Stimulated activated CD4-positive, alpha-beta T cell treated with anti-CD3 and anti-CD28 coated beads, Interleukin-2, amount 100 ng/mL, for 48 hours (primary cell): ENCODE measurements at places on chromosomes 1 and 21.

DNA sequence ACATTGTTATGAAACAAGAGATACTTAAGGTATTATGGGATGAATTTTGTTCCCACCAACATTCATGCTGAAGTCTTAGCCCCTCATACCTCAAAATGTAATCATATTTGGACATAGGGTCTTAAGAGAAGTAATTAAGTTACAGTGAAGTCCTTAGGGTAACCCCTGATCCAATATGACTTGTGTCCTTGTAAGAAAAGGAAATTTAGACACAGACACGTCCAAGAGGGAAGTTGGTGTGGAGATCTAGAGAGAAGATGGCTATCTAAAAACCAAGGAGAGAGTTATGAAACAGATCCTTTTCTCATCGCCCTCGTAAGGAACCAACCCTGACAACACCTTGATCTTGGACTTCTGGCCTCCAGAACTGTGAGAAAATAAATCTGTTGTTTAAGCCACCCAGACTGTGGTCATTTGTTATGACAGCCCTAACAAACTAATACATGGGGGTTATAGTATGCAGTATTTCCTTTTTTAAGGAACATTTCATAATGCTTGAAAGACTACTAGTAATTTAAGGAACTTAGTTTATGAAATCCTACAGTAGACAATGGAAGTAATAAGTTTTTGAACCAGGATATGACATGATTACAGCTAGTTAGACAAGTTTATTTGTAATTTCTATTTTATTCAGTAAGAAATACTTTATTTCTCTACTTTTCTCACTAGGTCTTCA is 875.5 kb upstream of the ADGRL2 start:
- no peak for DNase-seq

GRCh38 chr1:207848234-207848633 is 62.7 kb downstream of the CD34 start:
- no peak for DNase-seq

GRCh38 chr1:71222668-71223067 is 141.8 kb upstream of the ZRANB2 start:
- no peak for DNase-seq

- no peak for DNase-seq
Observed at GRCh38 chr1:61400131-61400770, 317.9 kb downstream of the NFIA start.

DNA sequence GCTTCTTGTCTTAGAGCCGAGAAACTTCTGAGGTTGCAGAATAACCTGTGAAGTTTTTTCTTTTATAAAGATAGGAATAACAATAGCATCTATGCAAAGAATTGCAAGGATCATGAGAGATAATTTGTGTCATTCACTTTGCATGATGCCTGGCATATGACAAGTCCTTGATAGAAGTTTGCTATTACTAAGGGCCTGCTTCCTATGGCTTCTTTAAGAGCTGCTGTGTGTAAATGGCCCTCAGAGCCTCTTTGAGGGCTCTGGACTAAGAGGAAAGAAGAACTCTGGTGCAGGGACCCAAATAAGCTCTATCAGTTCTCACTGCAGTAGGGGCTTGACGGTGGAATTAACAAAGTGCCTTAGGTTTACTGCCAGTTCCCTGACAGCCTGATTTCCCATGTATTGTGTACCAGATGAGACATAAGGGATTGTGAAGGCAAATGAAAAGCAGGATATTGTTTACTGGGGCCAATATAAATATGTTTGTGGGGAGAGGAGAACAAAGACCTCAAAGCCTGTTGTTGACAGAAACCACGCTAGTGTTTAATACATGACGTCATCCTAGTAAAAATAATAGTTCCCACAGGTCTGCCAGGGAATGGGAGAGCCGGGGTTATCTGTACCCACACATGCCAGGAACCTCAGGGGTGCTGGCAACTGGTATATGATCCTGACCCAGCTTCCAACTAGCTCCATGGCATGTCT is 131.2 kb upstream of the UBE2U start:
- DNase-seq = no peak

DNA sequence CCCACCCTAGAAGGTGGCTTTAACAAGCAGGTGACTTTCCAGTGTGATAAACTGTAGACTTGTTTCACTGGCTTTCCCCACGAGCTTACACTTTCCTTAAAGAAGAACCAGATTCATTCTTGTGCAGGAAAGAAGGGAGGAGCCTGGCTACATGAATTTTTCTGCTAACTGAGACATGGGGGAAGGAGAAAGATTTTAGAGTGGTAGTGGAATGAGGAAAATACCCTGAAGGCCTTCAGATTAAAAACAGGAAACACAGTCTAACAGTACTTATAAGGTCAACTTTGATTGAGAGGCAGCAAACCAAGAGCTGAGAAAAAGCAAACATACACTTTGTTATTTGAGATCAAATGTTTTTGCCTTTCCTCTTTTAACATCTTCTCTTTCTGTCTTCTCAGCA is 640.9 kb upstream of the PLXNA2 start:
- no peak for DNase-seq
